ENCODE measurements at places on chromosomes 5 and 9.

DNA sequence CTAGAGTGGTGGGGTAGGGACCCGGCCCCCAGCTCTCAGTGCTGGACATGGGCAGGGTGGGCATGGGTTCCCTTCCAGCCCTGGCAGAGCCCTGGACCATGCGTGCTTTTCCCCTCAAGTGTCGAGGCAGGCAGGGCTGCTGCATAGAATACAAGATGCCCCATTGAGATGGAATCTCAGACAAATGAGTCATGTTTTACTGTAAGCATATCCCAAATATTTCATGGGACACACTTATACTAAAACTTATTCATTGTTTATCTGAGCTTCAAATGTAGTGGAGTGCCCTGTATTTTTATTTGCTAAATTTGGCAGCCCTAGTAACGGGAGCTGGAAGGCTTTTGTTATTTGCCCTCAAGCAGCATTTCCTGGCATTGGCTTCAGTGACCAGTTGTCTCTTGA is 3.2 kb upstream of the RNU6ATAC start:
- no peak for DNase-seq

- no peak for DNase-seq
Observed at GRCh38 chr9:109276469-109277440, 44.1 kb downstream of the EPB41L4B start.

- no peak for DNase-seq
Observed at GRCh38 chr5:79872291-79872690, 118.8 kb downstream of the MTX3 start.

DNA sequence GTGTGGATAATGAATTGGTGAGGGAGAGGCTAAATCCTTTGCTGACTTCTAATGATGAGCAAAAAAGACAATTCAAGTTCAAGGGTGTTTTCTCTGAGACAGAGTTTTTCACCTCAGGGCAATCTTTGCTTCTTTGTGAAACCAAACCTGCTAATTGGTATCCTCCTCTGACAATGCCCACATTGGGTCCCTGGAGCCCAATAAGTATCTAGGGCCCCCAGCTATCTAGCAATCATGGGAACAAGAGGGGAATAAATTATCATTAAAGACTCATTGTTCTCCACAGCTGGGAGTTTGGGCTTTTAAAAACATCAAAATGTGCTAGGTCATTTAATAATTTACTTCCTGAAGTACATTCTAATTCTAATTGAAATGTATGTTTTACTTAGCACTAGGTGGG is 227.3 kb downstream of the TMEM167A start:
- no peak for DNase-seq

DNA sequence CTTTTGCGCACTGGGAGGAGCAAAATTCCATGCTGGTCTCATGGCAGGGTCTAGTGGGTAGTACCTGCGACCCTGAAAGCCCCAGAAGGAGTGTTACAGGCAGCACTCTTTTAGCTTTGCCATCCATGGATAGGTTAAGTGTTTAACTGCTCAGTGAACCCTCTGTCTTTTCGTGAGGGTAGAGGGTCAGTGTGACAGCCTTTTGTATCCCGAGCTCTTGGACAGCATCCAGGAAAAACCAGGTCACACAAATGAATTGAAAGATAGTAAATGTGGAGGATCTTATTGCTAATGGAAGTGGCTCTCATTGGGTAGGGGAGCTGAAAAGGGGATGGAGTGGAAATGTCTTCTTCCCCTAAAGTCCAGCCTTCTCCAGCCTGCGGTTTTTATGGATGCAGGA is 57.8 kb upstream of the CCDC112 start:
- DNase-seq = no peak

- no peak for DNase-seq
Observed at GRCh38 chr9:134881313-134881670, 682 bp downstream of the FCN2 start.

GRCh38 chr5:1436681-1437080 is 8.6 kb downstream of the SLC6A3 start:
- no peak for DNase-seq

- DNase-seq = no peak
Observed at GRCh38 chr5:39652036-39652435, 227.3 kb upstream of the DAB2 start.

DNA sequence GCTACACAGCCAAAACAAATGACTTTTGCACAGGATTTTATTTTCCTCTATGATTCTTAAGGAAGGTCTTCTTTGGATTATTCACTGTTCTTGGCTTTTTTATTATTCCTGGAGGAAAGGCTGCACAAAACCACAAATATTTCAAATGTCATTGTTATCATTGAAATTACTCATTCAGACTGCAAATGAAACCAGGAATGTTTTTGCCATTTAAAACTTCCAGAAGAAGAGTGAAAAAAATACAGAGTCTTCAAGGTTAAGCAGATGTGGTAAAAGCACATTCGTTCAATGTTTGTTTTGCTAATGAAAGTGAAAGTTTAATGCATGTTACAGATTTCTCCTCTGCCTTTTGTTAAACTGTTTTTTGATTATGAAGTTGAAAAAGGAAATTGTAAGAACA is 238.2 kb downstream of the TLE4 start:
- no peak for DNase-seq

- DNase-seq = no peak
Observed at GRCh38 chr5:25979086-25979485, 1059.3 kb downstream of the CDH9 start.

DNA sequence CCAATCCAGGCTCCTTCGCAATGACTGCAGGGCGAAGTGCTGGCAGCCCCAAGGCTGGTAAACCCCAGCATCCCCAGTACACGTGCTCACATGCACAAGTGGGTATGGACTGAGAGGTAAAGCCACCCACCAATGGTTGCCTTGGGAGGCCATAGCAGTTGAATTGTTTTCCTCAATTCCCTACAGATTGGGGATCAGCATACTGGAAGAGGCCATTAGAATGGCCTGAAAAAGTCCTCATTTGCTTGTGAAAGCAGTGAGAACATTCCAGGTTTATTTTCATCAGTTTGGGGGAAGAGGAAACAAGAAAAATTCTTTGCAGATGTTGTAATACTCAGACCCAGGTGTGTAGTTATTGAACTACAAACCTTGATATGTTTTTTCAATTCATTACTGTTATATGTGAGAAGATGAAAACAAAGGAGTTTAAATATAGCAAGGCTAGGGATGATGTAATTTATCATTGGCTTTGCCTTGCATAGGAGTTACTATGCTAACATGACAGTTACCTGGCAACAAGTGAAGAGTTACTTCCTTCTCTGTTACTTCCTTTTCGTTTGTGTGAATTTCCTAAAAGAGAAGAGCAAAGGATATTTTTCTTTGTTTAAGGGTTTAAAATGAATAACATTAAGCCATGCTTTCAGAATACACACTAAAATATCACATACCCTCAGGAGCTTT is 36.4 kb downstream of the MTMR12 start:
- DNase-seq = no peak

GRCh38 chr9:114114364-114114763 is 15.3 kb upstream of the KIF12 start:
- DNase-seq = no peak

- no peak for DNase-seq
Observed at GRCh38 chr5:117411701-117412100, 837.1 kb upstream of the SEMA6A start.

DNA sequence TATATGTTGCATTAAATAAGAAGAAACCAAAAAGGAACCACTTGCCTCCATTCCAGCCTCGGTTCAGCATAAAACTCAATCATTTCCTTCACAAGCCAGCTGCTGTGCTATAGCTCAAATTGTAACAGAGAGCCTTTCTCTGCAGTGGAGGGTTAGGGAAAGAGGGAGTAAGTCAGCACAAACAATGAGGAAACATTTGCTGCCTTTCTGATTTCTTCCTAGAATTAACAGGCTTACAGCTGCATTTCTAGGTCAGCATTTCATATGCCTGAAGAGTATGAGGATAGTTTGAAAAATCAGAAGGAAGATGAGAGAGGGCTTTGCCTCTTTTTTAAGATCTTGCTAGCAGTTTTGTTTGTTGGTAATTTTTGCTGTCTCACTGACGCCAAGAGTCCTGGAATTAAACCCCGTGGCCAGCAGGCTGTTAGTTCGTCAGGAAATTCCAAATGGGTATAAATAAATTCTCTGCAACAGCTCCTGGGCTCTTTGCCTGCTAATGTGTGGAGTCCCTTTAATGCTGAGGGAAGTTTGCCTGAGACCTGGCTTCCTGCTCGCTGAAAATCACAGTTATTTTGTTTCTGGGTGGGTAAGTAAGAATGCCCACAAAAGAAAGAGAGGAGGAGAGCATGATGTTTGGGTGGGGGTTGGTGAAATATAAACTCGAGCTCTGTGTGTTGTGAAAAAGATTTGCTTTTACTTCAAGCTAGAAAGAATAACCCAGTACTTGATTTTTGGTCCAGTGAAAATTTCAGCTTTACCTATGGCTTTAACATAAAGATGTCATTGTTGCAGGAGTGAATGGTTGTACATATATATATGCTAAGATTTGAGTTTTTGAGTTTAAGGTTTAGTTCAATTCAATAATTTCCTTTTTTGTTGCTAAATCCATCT is 148.1 kb upstream of the DMRT1 start:
- DNase-seq = no peak

GRCh38 chr9:21711504-21711903 is 90.9 kb upstream of the MTAP start:
- no peak for DNase-seq

GRCh38 chr9:114011313-114011712 is 66.8 kb downstream of the AMBP start:
- no peak for DNase-seq

DNA sequence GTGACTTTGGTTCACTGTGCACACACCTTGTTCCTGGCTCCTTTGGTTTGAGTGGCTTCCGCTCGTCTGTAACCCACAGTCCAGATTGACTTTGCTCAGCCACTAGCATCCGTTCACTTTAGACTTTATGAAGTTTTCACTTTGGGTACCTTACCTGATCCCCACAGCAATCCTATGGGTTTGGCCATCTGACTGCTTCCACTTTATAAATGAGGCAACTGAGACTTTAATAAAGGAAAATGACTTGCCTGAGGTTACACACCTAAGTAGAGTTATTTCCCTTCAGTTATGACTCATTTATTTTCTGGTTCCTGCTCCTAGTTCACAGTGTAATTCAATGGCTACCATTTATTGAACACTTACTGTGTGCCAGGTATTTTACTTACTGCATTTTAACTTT is 94.2 kb upstream of the SAP30L start:
- DNase-seq = no peak

DNA sequence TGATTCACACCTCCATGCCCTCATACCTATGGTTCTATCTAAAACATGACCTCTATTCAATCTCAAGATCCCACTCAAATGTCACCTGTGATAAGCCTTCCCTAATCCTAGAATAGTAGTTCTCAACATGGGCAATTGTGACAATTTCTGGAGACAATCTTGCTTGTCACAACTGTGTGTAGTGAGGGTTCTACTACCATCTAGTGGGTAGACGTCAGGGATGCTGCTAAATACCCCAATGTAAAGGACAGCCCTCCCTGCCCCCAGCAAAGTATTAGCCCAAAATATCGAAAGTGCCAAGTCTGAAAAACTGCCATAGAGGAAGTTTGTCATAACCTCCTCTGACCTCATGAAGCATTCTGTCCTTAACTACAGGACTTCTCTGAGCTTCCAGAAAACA is 32.0 kb downstream of the TBCA start:
- DNase-seq = no peak

- DNase-seq = no peak
Observed at GRCh38 chr9:89969156-89969675, 364.4 kb downstream of the GADD45G start.

DNA sequence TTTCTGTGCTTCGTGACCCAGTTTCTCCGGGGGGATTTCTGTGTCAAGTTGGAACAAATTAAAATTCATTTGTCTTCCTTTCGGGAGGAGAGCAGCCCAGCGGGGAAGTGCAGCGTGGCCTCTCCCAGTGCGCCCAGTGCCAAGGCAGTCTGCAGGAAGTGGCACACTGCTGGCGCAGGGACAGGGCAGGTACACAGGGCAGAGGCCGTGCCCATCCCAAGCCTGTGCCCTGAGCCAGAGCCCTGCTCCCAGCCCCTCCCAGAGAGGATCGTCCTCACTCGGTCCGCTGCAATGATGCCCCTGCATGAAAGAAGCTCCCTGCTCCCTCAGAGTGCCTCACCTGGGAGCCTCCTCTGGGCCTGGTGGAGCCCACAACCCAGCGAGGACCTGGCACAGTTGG is 82.4 kb upstream of the PPP1R26 start:
- DNase-seq = no peak

DNA sequence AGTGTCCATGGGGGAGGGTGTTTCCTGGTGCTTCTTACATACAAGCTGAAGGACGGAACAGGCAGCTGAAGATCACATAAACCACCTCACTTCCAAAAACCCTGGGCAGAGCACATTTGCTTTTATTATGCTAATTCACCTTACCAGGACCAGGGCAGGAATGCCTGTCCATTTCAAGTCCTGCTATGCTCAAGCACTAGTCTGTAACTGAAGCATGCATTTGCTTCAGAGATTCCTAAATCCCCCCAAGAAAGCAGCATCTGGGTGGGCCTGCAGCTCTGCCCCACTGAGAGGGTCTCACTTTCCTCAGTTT is 9.4 kb upstream of the NACC2 start:
- DNase-seq = no peak

- DNase-seq = no peak
Observed at GRCh38 chr5:146341854-146342253, 3.2 kb downstream of the POU4F3 start.

DNA sequence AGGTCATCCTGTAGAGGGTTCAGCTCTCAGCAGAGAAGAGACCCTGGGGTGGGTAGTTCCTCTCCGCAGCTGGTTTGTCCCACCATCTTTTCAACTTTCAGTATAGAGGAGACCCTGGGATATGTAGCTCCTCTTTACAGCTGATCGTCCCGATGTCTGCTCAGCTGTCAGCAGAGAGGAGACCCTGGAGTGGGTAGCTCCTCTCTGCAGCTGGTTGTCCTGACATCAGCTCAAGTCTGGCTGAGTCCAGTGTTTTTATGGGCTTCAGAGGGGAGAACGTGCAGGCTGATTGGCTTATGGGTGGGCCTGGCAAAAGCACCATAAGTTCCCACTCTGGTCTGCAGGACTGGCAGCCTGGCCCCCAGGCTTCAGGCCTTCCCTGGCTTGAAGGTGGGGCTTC is 80.8 kb downstream of the NLN start:
- DNase-seq = no peak

- no peak for DNase-seq
Observed at GRCh38 chr5:154484393-154485095, 6.5 kb upstream of the HAND1 start.

- DNase-seq = no peak
Observed at GRCh38 chr5:40447438-40447837, 232.3 kb upstream of the PTGER4 start.
